ENCODE measurements at places on chromosomes 1 and 21.

DNA sequence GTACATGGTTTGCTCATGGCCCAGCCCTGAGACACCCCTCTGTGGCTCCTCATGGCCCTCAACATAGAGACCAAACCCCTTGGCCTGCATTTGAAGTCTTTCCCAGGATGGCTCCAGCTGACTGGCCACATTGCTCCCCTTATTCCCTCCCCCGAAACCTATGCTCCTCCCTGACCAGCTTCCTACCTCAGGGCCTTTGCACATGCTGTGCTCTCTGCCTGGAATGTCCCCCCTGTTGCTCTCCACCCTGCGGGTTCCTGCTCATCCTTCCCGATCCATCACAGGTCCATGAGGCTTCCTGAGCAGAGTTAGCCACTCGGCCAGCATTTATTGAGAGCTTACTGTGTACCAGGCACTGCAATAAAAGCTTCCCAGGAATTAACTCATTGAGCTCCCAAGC, 70.9 kb upstream of the SELENON start:
- no peak for DNase-seq

GRCh38 chr21:33155422-33155821, 74.3 kb upstream of the IFNAR2 start:
- no peak for DNase-seq

GRCh38 chr1:4379451-4380175, 274.8 kb upstream of the AJAP1 start:
- DNase-seq: peak; percentile 8

- no peak for DNase-seq
These were observed 375.3 kb downstream of the DUSP10 start for GRCh38 chr1:221366495-221367110.

DNA sequence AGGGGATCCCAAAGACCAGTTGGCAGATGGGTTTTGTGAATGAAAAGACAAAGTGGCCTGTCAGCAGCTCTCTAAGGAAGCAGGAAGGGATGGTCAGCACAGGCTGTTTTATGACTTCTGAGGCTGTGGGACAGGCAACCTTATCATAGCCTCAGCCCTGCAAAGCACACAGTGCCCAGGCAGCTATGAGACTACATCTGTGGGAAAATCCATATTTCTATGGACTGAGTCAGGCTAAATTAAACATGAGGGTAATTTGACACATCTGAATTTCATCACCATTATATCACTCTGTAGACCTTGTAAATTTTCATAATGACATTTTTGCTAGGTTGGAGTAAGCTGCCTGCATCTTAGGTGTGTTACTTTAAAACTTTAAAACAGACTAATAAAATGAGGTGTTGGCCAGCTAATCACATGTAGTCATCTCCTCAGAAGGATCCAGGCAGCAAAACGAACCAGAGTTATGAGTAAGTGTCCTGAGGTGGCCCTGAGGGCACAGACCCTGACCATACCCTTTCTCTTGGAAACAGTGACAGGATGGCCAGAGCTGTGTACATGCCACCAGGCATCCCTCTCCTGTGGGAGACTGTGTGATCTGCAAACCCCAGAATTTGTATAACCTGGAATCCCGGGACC, 14.6 kb downstream of the NGF start:
- no peak for DNase-seq

DNA sequence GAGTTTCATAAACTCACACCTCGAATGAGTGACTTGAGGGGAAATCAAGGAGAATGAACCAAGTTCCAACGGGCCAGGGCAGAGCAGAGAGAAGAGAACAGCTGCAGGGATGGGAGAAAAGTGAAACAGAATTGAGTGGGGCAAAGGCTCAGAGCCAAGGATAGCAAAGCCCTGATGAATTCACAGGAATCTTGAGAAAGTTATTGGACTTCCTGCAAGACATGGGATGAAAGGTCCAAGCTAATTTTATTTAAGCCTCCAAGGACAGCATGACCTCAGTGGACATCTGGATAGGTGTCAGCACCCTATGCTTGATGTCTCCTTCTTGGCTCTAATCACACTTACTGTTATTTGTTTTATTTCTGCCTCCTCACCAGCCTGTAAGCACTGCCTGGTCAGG, 43.0 kb upstream of the RAVER2 start:
- no peak for DNase-seq

- DNase-seq: no peak
These were observed 57.0 kb downstream of the CHD5 start for GRCh38 chr1:6123083-6123482.

GRCh38 chr1:4710592-4711415, 56.4 kb downstream of the AJAP1 start:
- no peak for DNase-seq

- no peak for DNase-seq
These were observed 156.1 kb upstream of the IVNS1ABP start for GRCh38 chr1:185473186-185473585.

DNA sequence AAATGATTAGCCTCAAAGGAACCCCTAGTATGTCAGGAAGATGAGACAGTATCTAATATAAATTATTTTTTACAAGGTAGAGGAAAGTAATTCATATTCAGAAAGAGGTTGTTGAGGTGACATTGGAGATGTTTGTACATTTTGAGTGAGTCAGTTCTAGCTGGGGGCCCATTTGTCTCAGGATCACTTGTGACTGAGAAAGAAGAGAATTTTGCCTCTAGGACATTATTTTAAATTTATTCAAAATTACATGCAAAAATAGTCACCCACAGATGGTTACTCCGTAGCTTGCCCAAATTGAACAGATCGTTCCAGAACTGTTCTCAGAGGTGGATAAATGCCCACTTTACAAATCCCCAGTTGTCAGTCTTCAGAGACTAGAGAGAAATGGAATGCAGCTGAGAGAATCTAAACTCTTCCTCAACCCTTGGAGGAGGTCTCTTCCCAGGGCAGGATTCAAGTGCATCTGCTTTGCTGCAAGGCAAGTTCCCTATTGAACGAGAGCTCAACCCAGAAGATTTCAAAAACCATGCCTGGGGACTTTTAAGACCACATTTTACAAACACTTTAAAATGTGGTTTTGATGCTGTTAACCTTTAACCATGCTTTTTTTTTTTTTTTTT, 987.8 kb upstream of the ADAMTS5 start:
- no peak for DNase-seq

- DNase-seq: no peak
These were observed 254.8 kb upstream of the GREM2 start for GRCh38 chr1:240866724-240867123.

GRCh38 chr1:8930116-8930515, 15.6 kb upstream of the CA6 start:
- no peak for DNase-seq

- DNase-seq: no peak
These were observed 93.2 kb upstream of the KCTD3 start for GRCh38 chr1:215473943-215474342.

DNA sequence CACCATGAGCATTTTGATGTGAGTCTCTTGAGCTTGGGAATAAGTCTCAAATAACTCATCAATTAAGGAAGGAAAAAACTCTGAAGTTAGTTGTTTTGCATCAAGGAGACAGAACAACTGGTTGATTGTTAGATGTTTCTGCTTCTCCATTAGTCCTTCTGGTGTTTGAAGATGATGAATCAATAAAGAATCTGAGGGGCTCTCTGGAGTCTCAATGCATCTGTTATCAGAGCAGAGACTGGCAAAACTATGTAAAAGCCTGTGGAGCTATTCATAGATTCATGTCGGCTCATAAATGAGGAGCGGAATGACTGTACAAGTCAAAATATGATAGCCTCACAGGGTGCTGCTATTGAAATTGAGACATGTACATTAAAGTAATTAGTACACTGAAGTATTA, 73.3 kb upstream of the ZC3H11B start:
- DNase-seq: no peak

DNA sequence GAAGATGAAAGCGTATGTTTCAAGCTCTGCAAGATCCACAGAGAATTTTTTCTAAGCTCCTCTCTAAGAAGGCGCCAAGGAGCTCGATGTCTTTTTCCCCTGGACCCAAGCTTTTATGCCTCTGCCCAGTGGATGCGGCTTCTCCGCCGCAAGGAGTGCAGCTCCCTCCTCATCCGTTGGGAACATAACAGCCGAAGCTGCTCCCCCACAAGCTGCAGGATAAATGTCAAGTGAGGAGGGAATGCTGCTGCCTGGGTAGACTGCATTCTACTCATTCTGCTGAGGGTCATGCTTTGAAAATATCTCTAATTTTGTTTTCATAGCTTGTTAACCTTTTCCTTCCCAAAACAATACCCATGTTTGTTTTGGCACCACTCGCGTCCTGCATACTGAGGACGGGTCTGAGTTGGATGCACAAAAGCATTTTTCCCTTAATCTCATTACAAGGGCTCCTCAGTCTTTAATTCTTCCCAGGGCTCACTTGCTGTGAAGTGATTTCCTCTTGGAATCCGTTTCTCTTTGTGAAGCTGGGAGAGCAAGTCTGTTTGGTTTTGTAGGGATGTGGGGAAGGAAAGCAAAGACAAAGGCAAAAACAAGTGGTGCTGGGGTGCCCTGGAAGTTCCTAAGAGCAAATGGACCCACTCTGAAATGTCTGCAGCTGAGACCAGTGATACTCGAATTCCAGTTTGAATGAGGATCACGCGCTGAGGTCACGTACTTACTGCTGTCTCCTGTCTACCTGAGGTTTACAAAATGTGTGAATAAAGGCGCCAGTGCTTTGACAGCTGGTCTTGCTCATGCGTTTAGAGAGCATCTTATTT, 134.0 kb upstream of the IRF2BP2 start:
- DNase-seq: no peak

DNA sequence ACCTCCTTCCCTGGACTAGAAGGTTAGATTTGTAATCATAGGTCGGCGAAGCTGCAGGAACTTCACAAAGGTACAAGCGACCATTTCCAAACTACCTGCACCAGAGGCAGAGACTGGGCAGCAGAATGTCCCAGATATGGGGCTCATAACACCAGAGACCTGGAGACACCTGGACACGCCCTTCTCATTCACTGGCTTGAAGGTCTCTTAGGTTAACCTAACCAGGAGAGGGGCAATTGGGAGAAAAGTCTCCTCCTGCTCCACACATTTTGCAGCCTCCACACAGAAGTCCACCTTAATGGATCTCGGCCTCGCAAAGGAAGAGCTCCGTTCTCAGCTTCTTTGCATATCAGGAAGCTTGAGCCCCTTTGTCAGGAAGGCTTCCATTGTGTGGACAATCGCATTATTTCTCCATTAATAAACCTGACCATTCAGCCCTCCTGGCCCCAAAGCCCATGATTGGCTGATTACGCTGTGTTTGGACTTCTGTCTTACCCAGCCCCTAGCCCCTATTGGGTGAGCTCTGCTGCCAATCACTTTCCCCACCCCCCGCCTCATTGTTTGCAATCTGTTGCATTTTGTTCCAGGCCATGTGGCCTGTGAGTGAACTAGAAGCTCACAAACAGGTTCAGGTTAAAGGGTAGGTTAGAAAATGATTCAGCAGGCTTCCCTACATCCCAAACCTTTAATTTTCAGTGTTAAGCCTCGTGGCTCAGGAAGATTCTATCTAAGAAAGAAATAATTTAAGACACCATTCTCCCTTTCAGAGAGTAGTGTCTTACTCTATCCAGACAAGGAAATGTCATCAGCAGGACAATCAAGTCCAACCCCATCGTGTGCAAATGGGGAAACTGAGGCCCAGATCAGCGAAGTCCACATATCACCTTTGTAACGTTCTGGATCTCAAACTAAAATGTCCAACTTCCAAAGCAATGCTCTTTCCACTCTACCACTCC, 2.8 kb downstream of the MYCL start:
- DNase-seq: no peak

- no peak for DNase-seq
These were observed 31.7 kb downstream of the CHML start for GRCh38 chr1:241608379-241609033.

DNA sequence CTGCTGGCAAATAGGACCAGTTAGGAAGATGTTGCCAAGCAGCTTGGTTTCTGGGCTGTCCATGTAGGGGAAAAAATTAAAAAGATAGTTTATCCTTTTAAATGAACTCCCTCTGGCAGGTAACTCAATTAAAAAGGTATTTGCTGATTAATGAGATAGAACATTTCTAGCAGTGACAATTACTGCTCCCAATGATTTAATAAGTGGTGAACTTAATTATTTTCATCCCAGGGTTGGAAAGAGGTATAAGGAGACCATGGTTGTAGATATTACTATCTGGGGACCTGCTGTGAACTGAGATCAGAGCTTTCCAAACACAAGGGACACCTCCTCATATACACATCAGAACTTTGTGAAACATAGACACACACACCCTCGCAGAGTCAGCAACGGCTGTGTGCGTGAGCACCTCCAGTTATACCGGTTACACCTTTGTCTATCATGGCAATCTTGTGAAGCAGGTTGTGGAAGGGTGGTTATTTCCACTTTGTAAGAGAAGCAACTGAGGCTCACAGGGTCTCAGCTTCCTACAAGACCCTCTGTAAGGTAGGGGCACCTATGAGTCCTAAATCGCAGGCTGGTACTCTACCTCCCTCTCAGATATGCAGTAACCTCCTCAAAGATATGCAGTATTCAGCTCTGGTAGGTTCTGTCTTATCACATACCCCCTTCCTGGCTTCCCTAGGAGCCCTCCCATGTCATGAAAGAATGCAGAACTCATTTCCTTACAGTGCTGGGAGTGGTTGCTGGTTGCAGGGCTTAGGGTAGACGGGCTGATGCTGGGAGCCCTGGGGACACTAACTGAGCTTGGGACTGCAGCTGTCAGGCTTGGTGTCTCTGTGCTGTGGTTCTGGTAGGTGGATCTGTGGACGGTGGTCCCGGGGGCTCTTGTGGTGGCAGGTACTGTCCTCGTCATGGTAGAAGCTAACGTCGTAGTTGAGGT, 18.5 kb upstream of the MAGOH start:
- no peak for DNase-seq

DNA sequence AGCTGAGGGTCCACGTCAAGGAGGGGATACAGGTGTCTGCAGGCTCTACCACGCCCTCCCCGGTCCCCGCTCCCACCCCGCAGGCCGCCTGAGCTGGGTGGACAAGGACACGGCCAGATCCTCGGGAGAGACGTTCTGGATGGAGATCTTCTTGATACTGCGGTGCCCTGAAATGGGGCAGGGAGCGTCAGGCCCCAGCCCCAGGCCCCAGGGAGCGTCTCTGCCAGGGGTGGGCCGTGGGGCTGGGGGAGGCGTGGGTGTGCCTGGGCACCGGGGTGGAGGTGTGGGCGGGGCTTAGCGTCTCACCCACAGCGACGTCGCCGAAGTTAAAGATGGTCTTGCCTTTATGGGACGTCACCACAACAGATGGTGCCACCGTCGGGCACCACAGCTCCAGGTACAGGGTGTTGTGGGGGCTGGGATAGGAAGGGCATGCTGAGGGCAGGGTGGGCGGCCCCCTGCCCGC, 7.3 kb upstream of the TMEM52 start:
- no peak for DNase-seq

GRCh38 chr1:85274969-85275453, 1.4 kb downstream of the BCL10 start:
- DNase-seq: no peak

GRCh38 chr1:1080951-1081310, 6.8 kb upstream of the RNF223 start:
- DNase-seq: no peak

Measured in activated CD4-positive, alpha-beta T cell treated with anti-CD3 and anti-CD28 coated beads, Interleukin-2, amount 50 U/mL, for 48 hours (primary cell).